Heart left ventricle (tissue), 16 donors: ENCODE measurements at places on chromosomes 7 and 10. TPM values are rescaled to one million over a fixed set of nuclear protein-coding genes. Genes with fewer than 3 reads are reported as not detected.

Gene PSPH
- total RNA-seq: 9.7 TPM

GRCh38 chr7:5692845-5693278 lies 88.6 kb downstream of the RNF216 start:
- H3K4me3 ChIP-seq: peak overlapping the region; percentile 1
- peaks cover under 1% of the 10 kb centered on the region for H3K36me3 ChIP-seq
- no peak for DNase-seq
- no peaks in the 10 kb centered on the region for H3K27me3 ChIP-seq
- H3K4me1 ChIP-seq: peaks cover 19% of the 10 kb centered on the region

Gene ASAH2B
- total RNA-seq: 5.2 TPM

Gene GRM8
- total RNA-seq: 0.75 TPM

DNA sequence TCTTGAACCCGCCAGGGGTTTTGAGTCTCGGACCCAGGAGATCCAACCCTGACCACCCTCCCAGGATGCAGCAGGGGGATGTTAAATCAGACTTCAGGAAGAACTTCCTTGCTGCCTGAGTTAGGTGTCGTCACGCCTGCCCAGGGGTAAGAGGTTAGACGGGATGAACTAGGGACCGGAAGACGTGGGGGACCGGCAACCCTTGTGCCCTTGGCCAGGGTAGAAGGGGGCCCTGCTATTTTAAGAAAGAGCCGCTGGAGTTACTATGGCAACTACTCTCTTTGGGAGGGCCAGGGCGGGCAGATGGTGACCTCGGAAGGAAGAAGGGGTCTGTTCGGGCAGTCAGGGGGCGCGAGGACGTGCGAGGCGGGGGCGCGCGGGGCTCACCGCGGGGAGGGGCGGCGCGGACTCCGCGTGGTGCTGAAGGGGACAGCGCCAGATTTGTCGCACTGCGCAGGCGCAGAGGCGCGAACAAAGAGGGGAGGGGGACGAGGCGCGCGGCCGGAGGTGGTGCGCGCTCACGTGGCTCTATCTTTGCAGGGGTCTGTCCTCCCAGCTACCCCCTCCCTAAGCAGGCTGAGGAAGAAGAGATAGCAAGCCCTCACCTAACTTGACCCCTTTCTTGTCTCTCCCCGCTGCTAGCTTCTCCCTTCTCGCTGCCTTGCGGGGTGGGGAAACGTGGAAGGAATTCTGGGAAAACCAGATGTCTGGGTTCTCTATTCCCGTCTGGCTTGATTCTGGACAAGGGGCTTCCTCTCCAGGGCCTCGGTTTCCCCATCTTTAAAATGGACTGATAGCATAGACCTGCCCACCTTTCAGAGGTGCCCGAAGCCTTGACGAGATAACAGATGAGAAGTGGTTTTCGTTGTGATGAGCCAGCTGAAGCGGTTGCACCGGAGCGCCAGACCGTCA lies 940 bp upstream of the PSD start:
- H3K27ac ChIP-seq: peak overlapping the region; percentile 91
- peaks cover 15% of the 10 kb centered on the region for H3K36me3 ChIP-seq
- peaks cover 41% of the 10 kb centered on the region for H3K27me3 ChIP-seq

Gene CASP7
- total RNA-seq: 5.5 TPM

- DNase-seq: no peak
- H3K36me3 ChIP-seq: no peaks in the 10 kb centered on the region
- no peaks in the 10 kb centered on the region for H3K4me1 ChIP-seq
- no peaks in the 10 kb centered on the region for H3K27me3 ChIP-seq
- no peak overlapping the region for H3K27ac ChIP-seq
These were observed 181.8 kb downstream of the KIAA1217 start for GRCh38 chr10:24390746-24391145.

DNA sequence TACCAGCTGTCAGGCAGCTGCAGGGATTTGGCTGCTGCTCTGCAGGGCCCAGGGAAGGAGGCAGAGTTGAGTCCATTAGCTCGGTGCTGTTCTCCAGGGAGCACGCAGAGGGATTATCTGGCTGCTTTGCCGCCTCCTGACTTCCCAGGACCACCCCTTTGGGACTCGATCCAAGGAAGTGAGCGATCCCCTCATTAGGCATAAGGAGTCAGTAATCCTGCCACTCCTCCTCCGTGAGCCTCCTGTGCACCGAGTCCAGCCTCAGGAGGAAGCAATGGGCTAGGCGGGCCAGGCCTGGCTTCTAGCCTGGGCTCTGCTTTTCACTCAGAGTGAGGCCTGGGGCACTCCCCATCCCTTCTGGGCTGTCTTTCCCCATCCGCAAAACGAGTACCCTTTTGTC lies 417.9 kb downstream of the RPS24 start:
- H3K4me3 ChIP-seq: no peak overlapping the region
- no peaks in the 10 kb centered on the region for H3K27me3 ChIP-seq
- DNase-seq: peak; percentile 39
- H3K36me3 ChIP-seq: no peaks in the 10 kb centered on the region
- peaks cover 6% of the 10 kb centered on the region for H3K4me1 ChIP-seq

DNA sequence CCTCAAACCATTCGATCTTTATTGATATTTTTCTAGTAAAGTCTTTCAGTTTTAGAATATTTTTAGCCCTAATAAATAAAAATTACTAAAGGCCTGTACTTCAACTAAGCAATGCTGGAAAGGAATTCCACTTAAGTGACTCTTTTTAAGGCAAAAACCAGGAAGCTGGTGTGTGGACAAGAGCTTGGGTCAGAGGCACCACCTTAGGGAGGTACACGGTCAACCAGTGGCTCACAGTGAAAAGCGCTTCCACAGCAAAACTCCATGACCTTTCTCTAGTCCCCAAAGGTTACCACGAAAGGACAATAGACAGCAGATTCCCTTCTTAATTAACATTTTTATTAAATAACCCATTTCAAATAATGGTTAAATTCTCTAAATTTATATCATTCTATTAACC lies 31.2 kb downstream of the ARL3 start:
- no peak overlapping the region for H3K27ac ChIP-seq
- no peaks in the 10 kb centered on the region for H3K27me3 ChIP-seq
- DNase-seq: no peak

GRCh38 chr10:34719746-34720145 lies 95.3 kb downstream of the PARD3 start:
- H3K27me3 ChIP-seq: no peaks in the 10 kb centered on the region
- H3K4me3 ChIP-seq: no peak overlapping the region
- no peak for DNase-seq
- no peak overlapping the region for H3K27ac ChIP-seq

Gene TFEC
- total RNA-seq: 15.4 TPM

DNA sequence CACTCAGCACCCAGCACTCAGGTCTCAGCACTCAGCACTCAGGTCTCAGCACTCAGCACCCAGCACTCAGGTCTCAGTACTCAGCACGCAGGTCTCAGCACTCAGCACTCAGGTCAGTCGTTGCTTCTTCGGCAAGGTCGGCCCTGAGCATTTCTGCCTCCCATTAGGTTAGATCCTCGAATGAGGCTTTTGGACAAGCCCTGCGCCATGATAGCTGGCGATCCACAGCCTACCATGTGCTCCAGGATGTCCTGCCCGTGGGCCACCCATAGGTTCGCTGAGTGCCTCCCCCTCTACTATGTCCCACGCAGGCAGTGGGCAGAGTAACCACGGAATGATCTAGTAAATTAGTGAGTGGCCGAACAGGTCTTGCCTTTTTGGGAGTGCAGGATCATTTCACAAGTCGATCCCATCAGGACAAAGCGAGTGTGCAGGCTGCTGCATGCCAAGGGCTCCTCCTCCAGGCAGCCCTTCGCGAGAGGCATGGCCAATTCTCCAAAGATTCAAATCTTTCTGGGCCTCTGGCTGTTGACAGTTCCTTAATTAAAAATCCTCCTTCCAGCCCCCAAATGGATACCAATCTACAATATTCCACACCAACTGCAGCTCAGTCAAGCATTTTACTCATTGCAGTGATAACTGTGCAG lies 206.3 kb downstream of the ADARB2 start:
- no peaks in the 10 kb centered on the region for H3K36me3 ChIP-seq
- DNase-seq: no peak
- H3K4me3 ChIP-seq: no peak overlapping the region
- H3K27ac ChIP-seq: no peak overlapping the region
- H3K4me1 ChIP-seq: no peaks in the 10 kb centered on the region
- H3K27me3 ChIP-seq: no peaks in the 10 kb centered on the region

Gene CPXM2
- total RNA-seq: 4.2 TPM

Gene CCDC172
- not detected for total RNA-seq

Gene LOXL4
- total RNA-seq: 3.0 TPM

DNA sequence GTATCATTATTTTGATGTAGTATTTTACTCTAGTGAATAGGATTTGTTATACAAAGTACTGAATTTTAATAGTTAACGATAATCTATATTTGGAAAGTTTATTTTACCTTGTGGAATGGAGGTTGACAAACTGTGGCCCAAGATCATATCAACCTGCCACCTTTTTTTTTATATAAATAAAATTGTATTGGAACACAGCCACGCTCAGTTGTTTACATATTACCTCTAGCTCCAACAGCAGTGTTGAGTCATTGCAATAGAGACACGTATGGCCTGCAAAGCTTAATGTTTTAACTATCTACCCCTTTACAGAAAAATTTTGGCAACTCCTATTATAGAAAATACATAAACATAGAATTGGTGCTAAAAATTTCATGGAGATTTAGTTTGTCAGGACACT lies 239.3 kb downstream of the THSD7A start:
- no peaks in the 10 kb centered on the region for H3K27me3 ChIP-seq
- no peaks in the 10 kb centered on the region for H3K36me3 ChIP-seq

Gene TASOR2
- 46.2 TPM for total RNA-seq

Gene IFIT1B
- total RNA-seq: not detected

GRCh38 chr10:90579602-90580242 lies 278.1 kb downstream of the HTR7 start:
- no peaks in the 10 kb centered on the region for H3K4me1 ChIP-seq
- no peaks in the 10 kb centered on the region for H3K27me3 ChIP-seq
- no peak overlapping the region for H3K4me3 ChIP-seq
- no peaks in the 10 kb centered on the region for H3K36me3 ChIP-seq

GRCh38 chr7:93011351-93012294 lies 106.2 kb downstream of the SAMD9 start:
- DNase-seq: no peak
- H3K27ac ChIP-seq: no peak overlapping the region
- H3K36me3 ChIP-seq: no peaks in the 10 kb centered on the region

DNA sequence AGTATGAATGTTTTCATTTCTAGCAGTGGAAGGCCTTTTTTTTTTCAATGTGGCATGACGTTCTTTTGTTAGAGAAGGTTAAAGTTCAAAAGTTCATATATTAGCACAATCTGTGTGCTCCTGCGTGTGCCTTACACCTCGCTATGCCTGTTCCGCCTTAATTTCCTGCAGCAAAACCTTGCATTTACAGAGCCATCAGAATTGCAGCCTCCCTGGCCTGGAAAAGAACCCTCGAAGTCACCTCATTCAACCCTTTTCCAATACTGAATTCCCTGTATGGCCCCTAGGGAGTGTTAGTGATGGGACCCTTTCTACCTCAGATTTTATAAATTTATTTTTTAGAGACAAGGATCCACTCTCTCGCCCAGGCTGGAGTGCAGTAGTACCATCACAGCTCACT lies 103.5 kb upstream of the ZNF438 start:
- peaks cover 23% of the 10 kb centered on the region for H3K4me1 ChIP-seq
- no peak overlapping the region for H3K4me3 ChIP-seq

DNA sequence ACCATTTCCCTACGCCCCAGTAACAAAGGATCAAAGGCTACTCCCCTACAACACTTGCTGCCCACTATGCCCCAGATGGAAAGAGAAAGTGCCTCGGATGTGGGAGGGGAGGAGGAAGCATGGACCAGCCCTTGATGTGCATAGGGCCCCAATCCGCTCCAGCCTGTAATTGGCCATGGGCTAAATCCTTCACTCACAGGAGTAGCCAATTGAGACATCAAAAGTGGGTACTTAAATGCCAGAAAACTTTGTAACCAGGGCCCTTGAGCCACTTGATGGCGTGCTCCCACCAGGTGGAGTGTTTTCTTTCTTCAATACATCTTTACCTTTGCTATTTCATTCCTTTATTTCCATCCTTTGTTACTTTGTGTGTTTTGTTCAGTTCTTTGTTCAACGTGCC lies 500.5 kb upstream of the LRRN3 start:
- DNase-seq: no peak
- no peak overlapping the region for H3K4me3 ChIP-seq
- no peak overlapping the region for H3K27ac ChIP-seq
- no peaks in the 10 kb centered on the region for H3K4me1 ChIP-seq
- no peaks in the 10 kb centered on the region for H3K27me3 ChIP-seq

Gene CD36
- total RNA-seq: 1,087 TPM

- DNase-seq: peak; percentile 64
- H3K27ac ChIP-seq: peak overlapping the region; percentile 29
- no peak overlapping the region for H3K4me3 ChIP-seq
- no peaks in the 10 kb centered on the region for H3K4me1 ChIP-seq
These were observed 270.5 kb downstream of the BICC1 start for GRCh38 chr10:58782876-58783851.

- H3K4me3 ChIP-seq: no peak overlapping the region
- H3K27ac ChIP-seq: no peak overlapping the region
- no peak for DNase-seq
- H3K27me3 ChIP-seq: no peaks in the 10 kb centered on the region
These were observed 33.6 kb downstream of the LMOD2 start for GRCh38 chr7:123689250-123689649.

GRCh38 chr7:50711271-50712175 lies 71.2 kb downstream of the GRB10 start:
- H3K4me3 ChIP-seq: no peak overlapping the region
- peaks cover 34% of the 10 kb centered on the region for H3K4me1 ChIP-seq
- H3K27ac ChIP-seq: no peak overlapping the region
- peaks cover 9% of the 10 kb centered on the region for H3K36me3 ChIP-seq
- peak; percentile 56 for DNase-seq

DNA sequence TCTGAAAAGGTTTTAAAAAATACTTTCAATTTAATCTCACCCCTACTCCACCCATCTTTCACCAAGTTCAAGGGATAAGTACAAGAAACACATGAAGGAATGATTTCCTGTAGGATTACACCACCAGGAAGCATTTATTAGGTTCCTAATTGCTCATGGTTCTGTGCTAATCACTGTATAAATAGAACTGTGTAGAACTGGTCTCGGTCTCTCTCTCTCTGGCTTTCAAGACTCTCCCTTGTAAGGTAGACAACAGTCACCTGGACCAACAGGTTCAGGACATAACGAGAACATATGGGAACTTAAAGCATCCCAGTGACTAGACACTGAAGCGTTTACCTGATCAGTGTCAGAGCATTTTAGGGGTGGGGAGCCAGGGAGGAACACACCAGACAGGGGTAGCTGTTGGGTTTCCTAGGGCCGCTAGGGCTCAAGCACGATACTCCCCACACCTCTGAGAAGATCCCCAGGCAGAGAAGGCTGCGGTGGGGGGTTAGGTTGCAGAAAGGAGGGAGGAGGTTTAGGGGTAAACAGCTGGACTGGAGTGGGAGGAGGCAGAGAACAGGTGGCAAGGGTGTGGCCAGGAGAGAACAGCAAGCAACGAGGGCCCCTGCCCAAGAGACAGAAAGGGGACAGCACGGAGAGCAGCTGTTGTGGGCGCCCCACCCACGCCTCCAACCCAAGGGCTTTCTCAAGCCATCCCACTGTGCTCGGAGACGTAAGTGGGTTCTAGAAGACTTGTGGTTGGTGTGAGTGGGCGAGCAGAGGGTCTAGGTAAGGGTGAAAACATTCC lies 52.5 kb upstream of the USP6NL start:
- H3K4me1 ChIP-seq: no peaks in the 10 kb centered on the region
- no peak for DNase-seq
- no peaks in the 10 kb centered on the region for H3K27me3 ChIP-seq
- no peak overlapping the region for H3K27ac ChIP-seq
- H3K4me3 ChIP-seq: no peak overlapping the region
- no peaks in the 10 kb centered on the region for H3K36me3 ChIP-seq
